Right lung (tissue), 10 donors: ENCODE measurements at places on chromosomes 5 and 9. TPM values are rescaled to one million over a fixed set of nuclear protein-coding genes. Genes with fewer than 3 reads are reported as not detected.

DNA sequence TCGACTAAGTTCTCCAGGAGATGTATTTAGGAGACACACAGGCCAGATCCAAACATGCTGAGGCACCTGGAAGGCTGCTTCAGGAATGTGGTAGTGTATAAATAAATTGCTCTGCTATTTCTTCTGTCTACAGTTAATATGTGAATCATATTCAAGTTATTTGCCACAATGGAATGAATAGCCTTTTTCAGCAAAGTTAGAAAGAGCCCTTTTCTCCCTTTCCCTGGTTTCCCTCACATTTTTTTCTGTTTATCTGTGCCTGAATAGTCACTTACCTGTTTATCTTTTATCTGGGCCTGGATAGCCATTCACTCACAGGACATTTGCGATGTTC, 44.1 kb upstream of the CLINT1 start:
- no peak for DNase-seq

DNA sequence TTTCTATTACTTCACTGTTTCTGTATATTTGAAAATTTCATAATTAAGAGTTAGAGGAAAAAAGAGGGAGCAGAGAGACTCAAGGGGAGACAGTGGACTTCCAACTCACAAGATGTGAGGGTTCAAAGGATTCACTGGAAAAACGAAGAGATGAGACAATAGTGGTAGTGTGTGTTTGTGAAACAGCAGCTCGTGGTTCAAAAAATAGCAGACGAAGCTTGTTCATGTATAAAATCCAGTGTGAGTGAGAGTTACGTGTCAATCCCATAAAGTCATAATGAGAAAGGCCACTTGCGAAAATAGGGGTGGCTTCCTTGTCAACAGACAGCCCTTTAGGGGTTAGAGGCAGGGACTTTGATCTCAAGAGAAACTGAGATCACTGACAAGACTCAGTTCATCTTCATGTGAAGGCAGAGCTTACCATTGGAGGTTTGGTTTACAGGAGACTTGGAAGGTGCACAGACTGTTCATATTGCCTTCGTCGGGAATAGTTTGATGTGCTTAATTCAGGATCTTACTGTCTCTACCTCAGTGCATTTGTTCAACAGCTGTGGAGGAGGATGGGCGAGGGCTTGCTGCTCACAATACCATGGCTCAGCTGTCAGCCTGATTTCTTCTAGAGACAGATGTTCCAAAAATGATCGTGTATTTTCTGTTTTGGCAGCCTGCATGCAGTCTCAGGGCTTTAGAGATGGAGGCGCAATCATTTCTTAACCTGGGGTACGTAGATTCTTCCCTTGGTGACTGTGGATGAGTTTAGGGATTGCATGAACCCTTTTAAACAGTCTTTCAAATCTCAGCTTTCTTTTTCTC, 105.7 kb upstream of the KLF9 start:
- no peak for DNase-seq

DNA sequence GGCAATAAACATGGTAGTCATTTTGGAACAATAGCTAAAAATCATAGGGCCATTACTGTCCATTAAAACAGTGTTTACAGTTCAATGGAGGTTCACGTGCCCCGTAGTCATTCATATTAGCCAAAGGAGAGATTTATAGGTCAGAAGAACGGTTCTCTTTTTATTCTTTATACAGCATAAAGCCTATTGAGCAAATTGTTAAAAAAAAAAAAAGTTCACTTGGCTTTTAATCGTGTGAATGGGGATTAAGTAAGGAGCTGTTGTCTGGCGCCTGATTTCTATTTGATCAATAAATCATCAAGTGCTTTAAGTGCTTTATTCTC, 69.1 kb upstream of the TBCA start:
- DNase-seq, result no peak

DNA sequence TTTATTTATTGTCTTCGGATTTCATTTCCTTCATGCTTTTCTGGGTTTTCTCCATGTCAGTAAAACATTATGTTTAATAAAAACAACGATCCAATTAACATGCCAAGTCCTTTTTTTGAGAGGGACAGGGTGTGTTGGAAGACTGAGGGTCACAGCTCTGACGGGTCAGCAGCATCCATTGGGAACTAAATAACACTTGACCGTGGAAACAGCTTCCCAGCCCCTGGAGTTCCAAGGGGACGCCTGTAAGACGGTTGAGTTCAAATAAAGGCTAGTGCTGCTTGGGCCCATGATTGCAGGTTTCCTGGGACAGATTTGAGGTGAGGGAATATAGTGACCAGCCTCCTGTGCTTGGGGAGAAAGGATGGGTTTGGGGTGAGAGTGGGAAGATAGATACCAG, 30.4 kb upstream of the NEURL1B start:
- DNase-seq, result no peak

DNA sequence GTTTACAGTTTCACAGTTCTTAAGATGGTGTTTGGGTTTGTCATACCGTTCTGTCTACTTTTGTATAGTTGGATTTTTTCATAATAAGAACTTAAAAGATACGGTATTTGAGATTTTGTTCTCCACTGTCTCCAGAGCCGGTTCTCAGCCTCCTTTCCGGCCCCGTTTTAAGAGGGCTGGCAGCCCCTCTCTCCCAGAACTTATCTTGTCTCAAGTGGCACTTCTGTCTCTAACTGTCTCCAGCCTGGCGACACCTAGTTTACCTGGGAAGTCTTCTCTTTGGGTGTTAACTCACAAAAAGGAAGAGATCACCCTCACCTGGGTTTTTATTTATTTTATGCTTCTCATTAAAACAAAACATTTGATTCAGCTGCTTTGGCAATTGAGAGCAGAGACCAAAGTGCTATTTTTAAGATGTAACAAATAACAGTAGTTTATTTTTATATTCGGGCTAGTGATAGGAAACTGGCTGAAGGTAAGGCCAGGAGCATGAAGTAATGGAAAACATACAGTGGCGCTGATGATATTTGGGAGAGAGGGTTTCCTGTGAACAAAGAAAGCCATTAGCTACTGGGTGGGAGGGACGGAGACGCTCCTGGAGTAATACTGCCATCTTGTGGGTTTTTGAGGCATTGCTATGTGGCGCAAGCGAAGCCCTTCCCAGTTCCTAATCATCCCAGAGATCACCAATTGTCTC, 48.3 kb downstream of the ACER2 start:
- peak; percentile 65 for DNase-seq

- DNase-seq, result no peak
These were observed 16.9 kb upstream of the FER start for GRCh38 chr5:108730617-108731340.

- no peak for DNase-seq
These were observed 40.8 kb downstream of the FAM78A start for GRCh38 chr9:131235480-131235851.

DNA sequence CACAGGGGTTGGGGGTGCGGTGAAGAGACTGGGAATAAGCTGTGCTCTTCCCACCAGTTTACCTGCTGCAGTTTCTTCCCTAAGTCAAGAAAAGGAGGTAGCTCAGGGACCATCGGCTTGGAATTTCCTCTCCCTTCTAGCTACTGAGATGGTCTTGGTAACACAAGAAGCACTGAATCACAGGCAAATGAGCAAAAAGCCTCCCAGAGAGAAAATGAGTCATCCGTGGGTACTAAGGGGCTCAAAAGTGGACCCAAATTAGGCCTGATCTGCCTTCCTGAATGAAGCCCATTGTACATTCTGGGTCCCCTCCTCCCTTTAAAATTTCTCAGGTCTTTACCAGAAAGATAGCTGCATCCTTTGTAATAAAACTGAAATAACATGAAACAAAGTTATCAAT, 49.9 kb downstream of the PTPN3 start:
- no peak for DNase-seq

DNA sequence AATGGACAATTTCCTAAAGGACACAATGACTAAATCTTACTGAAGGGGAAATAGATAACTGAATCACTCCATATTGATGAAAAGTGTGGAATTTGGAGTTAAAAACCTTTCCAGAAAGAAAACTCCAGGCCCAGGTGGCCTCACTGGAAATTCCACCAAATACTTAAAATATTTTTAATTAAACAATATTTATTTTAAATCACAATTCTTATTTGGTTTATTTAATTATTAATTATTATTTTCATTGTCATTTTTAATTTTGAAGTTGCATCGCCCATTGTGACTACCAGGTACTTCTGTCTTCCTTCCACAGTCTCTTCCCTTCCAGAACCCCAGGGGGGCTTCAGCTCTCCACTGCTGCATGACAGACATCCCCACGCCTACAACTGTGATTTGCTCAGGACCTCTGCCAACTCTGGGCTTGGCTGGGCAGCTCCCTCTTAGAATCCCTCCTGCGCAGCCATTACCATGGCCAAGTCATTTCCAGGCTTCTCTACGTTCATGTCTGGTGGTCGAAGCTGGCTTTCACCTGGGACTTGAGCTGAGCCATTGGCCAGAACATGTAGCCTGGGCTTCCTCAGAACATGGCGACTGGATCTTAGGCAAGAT, 16.4 kb upstream of the GADD45G start:
- DNase-seq, result no peak

GRCh38 chr5:40315126-40315525, 364.6 kb upstream of the PTGER4 start:
- peak; percentile 34 for DNase-seq

DNA sequence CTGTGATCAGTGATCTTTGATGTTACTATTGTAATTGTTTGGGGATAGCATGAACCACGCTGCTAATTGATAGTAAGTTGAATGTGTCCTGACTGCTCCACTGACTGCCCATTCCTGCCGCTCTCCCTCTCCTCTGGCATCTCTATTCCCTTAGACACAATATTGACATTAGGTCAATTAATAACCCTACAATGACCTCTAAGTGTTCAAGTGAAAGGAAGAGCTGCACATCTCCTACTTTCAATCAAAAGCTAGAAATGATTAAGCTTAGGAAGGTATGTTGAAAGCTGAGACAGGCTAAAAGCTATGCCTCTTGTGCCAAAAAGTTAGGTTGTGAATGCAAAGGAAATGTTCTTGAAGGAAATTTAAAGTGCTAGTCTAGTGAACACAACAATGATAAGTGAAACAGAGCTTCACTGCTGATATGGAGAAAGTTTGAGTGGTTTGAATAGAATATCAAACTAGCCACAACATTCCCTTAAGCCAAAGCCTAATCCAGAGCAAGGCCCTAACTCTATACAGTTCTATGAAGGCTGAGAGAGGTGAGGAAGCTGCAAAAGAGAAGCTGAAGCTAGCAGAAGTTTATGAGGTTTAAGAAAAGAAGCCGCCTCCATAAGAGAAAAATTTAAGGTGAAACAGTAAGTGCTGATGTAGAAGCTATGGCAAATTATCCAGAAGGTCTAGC, 12.9 kb downstream of the CLINT1 start:
- no peak for DNase-seq

- no peak for DNase-seq
These were observed 116.7 kb upstream of the RGMB start for GRCh38 chr5:98656796-98657195.

GLRA1 gene
- not detected for polyA plus RNA-seq

SHC3 gene
- polyA plus RNA-seq, result 14.5 TPM

WNT8A gene
- polyA plus RNA-seq, result not detected
